ENCODE measurements at places on chromosomes 3 and 15. TPM values are rescaled to one million over a fixed set of nuclear protein-coding genes. Genes with fewer than 3 reads are reported as not detected.

AGBL1 gene
- 0.11 TPM for polyA plus RNA-seq

DNA sequence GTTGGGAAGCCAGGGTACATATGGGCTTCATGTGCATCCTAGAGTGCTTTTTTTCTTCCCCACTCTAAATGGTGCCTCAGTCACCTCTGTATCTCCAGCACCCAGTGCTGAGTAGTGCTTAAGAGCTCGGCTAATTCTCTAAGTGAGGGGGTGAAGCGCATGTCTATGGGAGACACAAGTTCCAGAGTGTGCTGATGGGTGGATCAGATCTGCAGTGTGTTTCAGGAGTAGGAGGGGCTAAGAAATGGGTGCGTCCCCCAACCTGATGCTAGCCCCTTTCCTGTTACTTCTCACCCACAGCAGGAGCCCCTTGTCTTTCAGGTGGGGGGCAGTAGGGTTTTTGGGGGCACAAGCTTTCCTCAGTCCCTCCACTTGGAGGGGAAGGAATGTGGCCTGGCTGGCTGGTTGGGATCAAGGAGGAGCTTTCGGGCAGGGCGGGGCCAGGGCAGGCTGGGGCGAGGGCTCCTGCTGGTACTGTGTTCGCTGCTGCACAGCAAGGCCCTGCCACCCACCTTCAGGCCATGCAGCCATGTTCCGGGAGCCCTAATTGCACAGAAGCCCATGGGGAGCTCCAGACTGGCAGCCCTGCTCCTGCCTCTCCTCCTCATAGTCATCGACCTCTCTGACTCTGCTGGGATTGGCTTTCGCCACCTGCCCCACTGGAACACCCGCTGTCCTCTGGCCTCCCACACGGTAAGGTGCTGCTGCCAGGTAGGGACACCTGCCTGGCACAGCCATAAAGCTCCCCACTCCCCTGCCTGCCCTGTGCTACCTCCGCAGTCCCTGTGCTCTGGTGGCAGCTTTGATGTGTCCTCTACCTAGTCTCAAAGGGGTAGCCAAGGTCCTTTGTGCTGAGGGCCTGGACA lies at the start of gene IL17RE:
Gene IL17RE (plus strand): TSS at position 477 of the 866 bp plus-strand sequence. CDS start 85 bp downstream, at position 562.
- DNase-seq = no peak

DNA sequence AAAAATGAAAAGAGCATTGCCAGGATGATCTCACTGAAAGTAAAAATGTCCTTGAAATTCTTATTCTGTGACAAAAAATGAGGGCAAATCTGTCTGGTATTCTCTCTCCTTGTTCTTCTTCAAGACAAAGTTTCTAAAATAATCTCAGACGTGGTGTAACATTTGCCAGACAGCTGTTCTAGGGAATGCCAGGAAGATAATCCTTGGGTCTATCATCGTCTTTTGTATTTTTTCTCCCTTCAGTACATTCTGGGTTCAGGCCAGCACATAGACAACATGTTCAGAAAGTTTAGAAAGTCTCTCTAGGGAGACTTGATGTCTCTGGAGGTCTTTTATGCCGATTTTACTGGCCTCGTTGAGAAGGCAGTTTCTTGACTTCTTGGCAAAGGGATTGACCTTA lies 121.2 kb upstream of the HES1 start:
- DNase-seq = no peak

GRCh38 chr3:191340966-191341365 lies 10.6 kb upstream of the UTS2B start:
- DNase-seq = no peak

DNA sequence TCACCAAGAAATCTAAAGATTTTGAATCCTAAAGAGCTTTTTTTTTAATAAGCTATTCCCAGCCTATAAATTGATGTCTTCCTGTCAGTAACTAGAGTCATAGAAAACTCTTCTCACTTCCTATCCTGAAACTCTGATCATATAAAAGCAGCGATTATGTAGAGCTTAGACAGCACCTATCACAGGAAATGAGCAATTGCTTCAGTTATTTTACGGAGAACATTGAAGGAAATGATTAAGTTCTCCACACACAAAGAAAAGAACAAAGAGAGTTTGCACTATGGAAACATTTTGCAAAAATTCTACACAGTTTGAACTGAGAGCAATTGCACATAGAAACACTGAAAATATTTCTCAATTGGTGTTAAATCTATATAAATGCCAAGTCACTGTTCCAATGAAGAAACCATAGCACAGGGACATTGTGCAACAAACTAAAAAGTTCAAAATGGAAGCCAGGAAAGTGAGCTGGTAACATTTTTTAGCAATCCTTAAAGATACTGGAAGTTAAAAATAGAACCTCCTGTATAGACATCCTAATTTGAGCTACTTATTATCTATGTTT lies 291.5 kb upstream of the ARHGEF26 start:
- DNase-seq = no peak

DNA sequence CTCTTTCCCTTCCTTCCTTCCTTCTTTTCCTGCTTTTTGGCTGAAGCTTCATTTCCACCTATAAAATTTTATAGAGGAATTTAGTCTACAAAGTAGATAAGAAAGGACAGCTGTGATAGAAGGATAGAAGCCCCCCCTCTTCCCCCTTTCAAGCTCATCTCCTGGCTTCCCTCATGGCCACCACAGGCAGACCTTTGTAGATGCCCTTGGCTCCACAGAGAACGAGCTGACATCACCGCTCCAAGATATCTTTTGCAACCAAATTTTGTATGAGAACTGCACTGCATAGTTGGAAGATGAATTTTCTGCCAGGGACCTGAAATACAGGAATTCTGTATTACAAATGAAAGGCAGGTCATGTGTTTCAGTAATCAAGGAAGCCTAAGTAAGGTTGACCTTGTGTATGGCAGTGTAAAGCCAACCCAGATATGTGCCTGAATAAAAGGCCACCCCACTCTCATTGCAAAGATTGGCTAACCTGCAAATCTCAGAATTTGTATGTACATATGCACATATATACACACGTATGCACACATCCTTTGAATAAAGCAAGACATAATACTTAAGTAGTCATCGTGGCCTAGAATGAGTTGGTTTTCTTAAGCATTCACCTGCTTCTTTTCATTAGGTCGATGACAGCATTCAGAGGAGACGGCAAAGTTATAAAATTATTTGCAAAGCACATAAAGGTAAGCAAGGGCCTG lies 57.1 kb upstream of the FILIP1L start:
- no peak for DNase-seq

- peak; percentile 41 for DNase-seq
Measured at GRCh38 chr3:197750396-197750831, 731 bp downstream of the FYTTD1 start.

DNA sequence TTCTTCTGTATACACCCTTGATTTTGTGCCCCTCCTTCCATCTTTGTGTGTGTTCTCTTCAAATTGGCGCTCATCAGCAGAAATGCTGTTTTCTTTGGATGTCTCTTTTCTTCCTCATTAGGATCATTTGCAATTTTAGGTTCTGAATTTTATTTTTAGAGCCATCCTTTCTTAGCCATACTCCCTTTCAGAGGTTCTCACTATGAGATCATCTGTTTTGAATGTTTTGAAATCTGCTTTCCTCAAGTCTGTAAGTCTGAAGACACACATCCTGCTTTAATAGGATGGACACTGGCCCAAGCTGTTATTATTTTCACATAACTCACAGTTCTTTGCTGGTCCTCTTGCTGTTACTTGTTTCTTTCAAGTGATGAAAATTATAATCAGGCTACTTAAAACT lies 124.8 kb downstream of the BDH1 start:
- no peak for DNase-seq

DNA sequence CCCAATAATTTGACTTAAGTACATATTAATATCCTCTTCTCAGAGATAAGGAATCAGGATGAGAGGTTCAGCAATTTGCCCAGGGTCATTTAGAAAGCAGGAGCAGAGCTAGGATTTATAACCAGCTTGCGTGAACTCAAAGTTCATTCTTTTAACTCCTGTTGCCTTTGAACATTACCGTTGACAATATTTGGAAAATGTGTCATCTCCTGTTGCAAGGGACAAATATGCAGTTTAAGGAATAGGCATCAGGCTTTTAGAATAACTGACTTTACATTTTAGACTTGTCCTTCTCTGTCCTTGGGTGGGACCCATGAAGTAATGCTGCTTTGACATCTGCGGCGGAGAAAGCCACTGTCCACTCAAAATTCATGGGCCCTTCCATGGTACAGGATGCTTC lies 252.2 kb upstream of the RGMA start:
- no peak for DNase-seq

DNA sequence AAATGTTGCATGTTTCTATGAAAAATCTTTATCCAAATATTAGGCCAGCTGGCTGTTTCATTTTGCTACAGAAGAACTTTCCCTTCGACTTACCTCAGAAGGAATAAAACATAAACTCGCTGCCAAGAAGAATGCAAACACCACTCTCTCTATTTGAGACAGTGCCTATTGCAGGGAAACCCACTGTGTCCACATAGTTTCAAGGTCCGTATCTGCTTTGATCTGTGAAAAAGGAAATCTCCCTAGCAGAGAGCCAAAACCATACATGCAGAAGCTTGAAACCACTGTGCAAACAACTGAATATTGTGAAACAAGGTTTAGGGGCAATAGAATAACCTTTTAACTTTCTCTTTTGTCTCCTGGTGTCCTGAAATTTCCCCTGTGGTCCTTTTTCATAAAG lies 35.0 kb upstream of the CAPN7 start:
- DNase-seq = no peak

DNA sequence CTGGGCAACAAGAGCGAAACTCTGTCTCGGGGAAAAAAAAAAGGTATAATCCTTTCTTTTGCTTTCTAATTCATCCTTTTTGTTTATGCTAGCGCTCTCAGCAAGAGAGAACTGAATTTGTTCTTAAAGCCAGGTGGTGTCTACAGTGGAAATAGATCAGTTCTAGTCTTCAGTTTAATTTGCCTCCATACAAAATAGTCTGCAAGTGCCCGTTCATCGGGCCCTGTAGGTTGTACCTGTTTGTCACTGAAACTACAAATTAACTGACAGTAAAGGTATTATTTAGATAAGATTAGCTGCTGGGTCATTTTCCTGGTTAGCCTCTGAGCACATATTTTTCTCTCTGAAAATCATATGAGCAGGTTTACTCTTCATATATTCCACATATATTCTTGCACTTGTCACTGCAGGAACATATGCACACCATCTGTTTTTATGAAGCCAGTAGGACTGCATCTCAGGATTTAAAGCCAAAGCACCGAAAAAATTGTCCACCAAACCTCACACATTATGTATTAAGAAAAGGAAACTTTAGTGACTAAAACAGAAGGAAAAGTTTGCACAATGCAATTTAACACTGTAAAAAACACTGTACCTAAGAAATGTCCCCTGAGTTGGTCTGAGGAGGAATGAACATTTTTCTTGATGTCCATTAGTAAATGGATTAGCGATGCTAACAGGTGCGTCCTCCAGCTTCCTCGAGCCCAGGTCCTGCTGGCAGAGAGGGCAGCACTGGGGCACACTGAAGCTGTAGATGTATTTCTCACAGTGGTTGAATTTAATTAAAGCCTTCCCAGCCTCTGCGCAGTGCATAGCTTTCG lies 437 bp downstream of the MKRN2OS start:
- DNase-seq = no peak

- no peak for DNase-seq
Measured at GRCh38 chr3:58434511-58434910, 879 bp upstream of the PDHB start.

GRCh38 chr3:112855883-112856282 lies 9.2 kb upstream of the CD200R1L start:
- no peak for DNase-seq

- no peak for DNase-seq
Measured at GRCh38 chr15:80436511-80437307, 32.5 kb downstream of the ARNT2 start.

GRCh38 chr3:29515451-29515850 lies 234.6 kb downstream of the RBMS3 start:
- DNase-seq = no peak

DNA sequence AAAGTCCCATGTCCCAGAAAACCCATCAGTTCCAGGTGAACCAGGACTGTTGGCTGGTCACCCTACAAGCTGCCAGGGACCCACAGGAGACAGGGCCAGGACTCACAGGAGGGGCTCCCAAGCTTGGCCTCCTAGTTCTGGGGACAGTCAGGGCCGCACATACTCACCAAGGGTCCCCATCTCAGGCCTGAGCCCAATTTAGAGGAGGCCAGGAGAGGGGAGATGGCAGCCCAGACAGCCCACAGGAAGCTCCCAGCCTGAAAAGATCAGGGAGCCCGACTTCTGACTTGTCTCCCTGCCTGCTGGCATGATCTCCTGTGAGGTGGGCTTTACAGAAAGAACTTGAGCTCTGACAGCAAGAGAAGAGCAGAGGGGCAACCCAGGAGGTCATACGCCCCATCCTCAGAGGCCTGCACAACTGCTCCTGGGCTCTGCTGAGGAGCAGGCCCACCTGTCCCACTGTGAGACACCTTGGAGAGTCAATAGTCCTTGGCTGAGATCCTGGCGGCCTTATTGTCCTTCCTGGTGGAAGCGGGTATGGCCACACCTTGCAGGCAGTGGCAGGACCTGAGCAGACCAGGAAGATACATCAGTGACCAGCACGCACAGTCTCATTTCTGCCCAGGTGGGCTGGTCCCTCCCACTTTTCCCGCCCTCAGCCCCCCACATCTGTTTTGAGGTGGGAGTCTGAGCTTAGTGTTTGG lies 2.5 kb upstream of the ISLR start:
- no peak for DNase-seq

GRCh38 chr3:122691195-122691594 lies 10.6 kb downstream of the PARP14 start:
- no peak for DNase-seq

DNA sequence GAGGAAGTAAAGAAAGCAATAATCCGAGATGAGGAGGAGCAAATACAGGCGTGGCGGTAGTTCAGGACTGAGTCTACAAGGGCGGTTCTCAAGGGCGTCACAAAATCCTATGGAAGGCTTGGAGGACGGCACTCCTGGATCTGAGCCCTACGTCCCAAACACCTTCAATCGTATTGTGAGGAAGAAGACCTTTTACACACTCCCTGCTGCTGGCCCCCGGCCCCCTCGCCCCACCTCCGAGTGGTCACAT lies 747 bp downstream of the PLD1 start:
- DNase-seq = no peak

- DNase-seq = no peak
Measured at GRCh38 chr3:123104550-123104949, 37.7 kb downstream of the PDIA5 start.

Measured in left renal cortex interstitium (tissue), 4 donors.